Neural crest cell (in vitro differentiated cells): ENCODE measurements at places on chromosomes 7 and 10.

DNA sequence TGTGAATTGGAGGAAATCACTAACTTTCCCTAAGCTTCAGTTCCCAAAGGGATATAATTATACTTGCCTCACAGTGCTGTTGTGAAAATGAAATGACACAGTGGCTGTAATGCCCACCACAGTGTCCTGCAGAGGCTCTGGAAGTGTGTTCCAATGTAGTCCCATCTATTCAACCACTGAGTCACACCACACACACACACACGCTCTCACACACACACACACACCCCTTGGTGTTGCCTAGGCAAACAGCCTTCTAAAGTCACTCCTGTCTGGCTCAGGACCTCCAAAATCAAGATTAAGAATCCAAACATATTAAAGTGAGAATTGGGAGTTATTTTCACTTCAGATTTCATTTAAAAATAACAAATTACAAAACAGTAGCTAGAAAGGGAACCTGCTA lies 73.3 kb downstream of the NRCAM start:
- no peak for DNase-seq

- no peak for DNase-seq
These were observed 860.6 kb upstream of the ZWINT start for GRCh38 chr10:57221674-57222073.

DNA sequence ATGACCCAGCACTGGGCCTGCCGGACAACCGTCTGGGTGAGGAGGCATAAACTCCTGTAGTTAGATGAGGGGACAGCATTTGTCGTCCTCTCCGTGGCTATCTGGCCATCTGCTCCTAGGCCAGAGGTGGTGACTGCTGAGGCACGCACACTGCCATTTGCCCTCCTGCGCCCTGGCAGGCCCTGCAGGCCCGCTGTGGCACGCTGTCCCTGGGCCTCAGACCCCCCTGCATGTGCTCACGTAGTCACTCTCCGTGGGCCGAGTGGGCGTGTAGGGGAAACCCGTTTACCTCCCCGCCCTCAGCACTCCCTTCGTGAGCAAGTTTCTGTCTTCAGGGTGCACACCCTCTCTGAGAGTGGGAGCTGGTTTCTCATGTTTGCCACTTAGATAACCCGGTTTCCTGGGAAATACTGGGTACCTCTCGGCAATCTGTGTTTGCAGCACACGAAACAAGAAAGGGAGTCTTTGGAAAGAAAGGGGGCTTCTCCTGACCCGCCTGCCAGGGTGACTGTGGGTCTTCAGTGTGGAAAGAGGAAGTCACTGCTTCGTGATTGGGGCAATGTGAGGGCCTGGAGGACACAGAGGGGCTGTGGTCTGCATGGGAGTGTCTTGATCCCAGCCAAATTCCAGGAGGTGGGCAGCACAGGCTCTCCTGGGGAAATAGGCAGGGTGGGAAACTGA lies 10.8 kb downstream of the ADAMTS14 start:
- no peak for DNase-seq

- DNase-seq, result no peak
These were observed 28.7 kb upstream of the PDCD4 start for GRCh38 chr10:110843031-110843430.
